HEK293T (cell line): ENCODE measurements at places on chromosomes 16 and 17.
A peak's percentile ranks its signal among the peaks of the same experiment; 100 is the strongest.

GRCh38 chr17:12282056-12282455 is 261.4 kb downstream of the MAP2K4 start:
- no peak for DNase-seq

GRCh38 chr17:3888343-3889171 is 4.3 kb downstream of the CAMKK1 start:
- peak; percentile 77 for DNase-seq

GRCh38 chr16:68722119-68723024 is 14.7 kb upstream of the CDH1 start:
- DNase-seq: no peak

DNA sequence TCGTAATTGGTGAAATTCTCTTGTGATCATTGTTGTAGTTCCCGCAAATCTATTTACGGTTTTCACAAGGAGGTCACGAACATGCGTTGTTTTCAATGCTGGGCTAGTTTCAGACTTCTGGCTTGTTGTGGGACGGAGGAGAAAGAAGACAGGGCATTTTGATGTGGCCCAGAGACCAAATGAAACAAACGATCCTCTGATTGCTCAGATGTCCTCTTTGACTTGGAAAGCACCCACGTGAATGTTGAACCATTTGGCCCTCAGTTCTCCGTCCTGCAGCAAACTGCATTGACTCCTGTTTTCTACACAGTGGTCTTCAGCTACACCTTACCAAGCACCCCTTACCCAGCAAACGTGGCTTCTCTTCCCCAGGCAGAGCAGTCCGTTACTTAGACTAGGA is 391.0 kb downstream of the WWOX start:
- no peak for DNase-seq

GRCh38 chr16:66943426-66944053 is 8.2 kb downstream of the CES2 start:
- no peak for DNase-seq

- DNase-seq: no peak
Observed at GRCh38 chr16:48959204-48959603, 322.4 kb downstream of the CBLN1 start.

DNA sequence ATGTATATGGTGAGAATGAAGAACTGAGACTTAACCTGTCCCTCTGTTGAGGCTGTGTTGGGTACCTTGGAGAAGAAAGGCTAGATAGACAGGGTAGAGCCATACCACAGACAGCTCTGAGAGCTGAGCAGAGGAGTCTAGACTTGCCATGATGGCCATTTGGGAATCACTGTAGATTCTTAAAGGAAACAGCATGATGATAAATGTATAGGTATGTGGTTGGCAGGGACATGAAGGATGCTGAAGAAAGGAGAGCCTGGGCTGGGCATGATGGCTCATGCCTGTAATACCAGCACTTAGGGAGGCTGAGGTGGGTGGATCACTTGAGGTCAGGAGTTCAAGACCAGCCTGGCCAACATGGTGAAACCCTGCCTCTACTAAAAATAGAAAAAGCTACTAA is 114.4 kb upstream of the HAS3 start:
- DNase-seq: no peak

DNA sequence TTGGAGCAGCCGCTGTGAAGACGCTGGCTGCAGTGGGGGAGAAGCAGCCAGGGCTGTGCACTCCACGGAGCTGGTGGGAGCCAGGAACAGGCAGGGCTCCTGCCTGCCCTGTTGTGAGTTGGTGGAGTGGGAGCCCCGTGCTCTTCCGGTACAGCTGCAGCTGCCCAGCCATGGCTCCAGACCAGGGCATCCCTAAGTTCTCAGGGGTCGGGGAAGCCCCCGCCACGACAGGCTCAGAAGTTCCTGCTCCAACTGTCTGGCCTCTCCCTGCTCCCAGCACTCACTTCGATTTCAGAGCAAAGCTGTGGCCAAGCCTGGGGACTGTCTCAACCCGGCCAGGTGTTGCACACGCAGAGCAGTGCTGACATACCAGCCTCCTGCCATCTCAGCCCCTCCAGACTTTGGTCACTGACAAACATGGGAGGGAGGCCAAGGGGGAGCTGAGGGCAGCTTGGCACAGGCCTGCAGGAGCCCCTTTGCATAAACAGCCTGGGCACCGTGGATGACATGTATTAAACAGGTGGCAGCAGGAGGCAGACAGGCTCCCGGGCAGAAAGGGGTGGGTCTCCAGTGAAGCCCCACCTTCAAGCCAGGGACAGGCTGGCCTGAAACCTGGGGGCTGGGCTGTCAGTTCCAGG is 13.9 kb upstream of the KDM8 start:
- DNase-seq: no peak

DNA sequence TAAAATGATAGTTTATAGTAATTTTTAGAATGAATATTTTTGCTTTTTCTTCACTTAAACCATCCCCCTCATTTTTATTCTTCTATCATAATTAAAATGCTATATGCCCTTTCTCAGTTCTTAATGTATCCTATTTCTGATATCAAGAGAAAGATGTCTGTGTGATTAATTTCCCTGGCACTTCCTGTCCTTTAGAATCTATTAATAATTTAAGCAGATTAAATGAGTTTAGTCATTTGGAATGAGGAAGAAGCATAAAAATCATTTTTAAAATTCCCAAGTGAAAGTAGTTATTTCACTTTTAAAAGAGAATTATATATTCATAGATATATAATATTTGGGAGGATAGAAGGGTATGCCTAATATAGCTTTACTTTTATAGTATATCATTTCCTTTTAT is 27.8 kb upstream of the CDR2 start:
- DNase-seq: no peak

GRCh38 chr16:47413041-47413440 is 47.8 kb downstream of the ITFG1 start:
- no peak for DNase-seq

DNA sequence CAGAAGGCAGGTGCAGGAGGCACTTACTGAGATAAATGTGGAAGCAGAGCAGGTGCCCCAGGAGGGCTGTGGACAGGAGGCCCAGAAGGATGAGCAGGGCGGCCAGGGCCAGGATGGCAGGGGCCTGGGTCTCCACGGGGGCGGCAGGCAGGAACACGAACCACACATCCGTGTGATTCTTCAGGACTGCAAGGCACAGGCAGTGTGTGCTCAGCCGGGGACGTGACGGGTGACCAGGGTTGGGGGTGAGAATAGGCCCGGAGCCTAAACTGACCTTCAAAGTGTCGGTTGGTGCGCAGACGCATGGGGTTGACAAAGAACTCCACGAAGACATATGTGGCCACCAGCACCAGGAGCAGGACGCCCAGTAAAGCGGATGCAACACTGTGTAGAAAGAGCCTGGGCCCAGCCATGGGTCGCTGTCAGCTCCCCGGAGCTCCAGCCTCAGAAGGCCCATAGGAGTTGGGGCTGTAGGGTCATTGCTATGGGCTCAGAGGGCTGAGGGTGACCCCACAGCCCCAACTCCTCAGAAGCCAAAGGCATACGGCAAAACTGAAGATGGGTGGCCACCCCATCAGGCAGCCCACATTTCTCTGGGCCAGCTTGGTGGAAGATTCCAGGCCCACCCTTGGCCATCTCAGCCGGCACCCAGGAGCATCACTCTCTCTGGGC is 5.4 kb upstream of the TPPP3 start:
- no peak for DNase-seq

GRCh38 chr16:47392081-47392480 is 68.8 kb downstream of the ITFG1 start:
- no peak for DNase-seq

GRCh38 chr16:77834635-77835540 is 46.5 kb downstream of the VAT1L start:
- no peak for DNase-seq

DNA sequence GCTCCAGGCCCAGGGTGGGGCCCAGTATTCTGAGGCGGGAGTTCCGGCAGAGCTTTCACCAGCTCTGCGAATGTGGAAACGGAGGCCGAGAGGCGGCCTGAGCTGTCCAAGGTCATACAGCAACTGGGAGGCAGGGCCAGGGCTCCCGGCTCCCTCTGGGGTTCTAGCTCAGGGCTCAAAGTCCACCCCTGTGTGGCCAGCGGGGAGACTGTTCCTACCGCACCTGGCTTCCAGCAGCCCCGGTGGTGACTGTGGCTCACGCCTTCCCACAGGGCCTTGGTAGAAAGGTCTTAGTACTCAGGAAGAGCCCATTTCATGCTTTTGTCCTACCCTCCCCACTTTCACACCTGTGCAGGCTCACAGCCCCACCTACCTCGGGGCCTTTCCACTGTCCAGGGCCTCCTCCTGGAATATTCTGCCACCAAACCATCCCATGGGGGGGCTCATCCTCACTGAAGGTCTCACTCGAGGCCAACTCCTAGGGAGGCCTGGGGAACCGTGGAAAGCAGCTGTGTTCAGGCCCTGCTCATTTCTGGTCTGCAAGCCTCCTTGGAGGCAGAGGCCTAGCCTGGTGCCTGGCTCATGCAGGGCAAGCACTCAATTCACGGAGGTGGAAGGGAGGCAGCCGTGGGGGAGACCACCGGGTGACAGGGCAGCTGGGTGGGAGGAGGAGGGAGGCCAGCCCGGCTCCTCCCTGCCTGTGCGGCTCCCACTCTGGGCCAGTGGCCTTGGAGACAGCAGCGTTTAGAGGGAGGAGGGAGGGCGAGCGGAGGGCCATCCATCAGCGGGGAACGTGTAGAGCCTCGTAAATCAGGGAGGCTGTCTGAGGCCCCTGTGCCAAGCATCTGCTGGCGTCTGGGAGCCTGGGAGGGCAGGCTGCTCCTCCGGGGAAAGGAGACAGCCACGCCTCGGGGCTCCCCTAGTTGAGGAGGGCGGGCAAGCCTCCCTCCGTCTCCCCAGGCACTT is 12.7 kb upstream of the DOC2B start:
- DNase-seq: no peak

GRCh38 chr16:11619327-11619851 is 32.7 kb upstream of the LITAF start:
- no peak for DNase-seq

GRCh38 chr16:10618710-10619209 is 38.4 kb upstream of the EMP2 start:
- DNase-seq: no peak

DNA sequence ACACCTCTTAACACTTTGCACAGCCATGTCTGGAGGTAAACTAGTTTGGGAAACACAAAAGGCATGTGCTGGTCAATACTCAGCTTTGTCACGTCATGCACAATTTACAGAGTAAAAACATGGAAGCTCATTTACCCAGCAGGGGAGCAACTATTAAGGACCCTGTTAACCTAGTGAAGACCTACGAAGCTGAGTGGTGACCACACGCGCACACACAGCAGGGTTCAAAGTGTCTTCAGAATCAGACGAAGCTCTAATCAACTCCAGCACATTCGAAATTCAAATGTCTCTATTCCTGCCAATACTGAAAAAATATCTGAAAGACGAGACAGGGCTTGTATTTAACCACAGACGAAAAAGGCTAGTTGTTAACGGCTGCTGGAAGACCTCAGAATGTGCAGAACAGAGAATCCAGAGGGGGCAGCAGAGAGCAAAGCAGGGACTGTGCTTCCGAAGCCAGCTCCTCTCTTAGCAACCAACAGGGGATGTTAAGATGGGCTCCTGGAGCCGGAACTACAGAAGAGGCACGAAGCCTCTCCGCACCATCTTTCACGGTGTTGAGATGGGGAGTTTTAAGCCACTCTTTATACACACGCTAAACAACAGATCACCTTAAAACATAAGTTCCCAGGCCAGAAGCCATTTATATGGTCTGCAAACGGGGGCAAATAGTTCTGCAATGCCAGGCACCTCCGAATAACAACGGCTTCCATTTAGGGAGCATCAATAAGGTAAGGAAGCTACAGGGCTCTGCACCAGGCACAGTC is 45.7 kb downstream of the CMTM4 start:
- peak; percentile 89 for DNase-seq

DNA sequence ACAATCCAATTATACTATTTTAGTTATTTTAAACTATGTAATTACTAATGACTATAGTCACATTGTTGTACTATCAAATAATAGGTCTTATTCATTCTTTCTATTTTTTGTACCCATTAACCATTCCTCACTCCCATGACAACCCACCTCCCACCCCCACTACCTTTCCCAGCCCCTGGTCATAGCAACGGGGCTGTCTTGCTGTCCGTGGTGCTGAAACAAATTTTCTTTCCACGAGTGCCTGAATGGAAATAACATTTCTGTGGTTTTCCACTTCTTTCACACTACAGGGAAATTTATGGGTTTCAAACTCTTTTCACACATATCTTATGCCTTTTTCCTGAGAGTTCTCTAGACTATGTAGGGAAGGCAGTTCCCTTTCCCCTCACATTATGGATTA is 326.6 kb downstream of the PHKB start:
- no peak for DNase-seq
